AG04450 (cell line): ENCODE measurements at places on chromosomes 1 and 21.

DNA sequence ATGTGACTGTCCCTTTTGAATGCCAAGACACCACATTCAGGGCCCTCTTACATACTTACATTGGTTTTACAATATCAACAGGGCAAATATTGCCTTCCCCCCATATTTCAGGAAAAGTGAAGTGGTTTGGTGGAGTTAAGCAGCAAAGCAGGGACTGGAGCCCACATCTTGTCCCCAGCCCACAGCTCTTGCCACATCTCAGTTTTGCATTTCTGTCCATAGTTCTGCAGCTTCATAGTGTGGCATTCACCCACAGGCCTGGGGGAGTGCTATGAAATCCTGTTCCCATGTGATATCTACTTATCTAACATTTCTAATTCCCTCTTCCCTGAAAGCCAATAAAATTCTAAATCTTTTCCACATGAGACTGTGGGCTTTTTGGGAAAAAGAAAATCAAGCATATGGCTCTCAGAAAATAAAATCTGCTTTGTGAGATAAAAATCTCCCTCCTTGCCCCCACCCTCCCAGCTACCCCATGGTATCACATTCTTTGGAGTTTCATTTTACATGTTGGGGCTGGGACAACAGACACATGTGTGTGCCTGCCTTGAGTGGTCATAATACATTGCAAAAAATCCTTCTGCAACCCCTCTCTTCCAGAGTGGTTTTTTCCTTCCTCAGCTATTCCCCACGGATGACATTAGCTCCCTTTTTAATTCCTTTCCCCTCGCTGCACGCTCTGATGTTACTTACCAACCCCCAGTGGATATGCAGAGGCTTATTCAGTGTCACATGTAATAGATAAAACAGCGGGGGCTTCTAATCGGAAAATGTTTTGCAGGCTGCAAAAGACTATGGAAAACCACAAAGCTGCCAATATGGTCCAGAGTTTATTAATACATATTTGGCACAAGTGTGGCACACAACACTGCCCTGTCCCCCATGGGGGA lies 20.5 kb upstream of the CD2 start:
- no peak for DNase-seq

DNA sequence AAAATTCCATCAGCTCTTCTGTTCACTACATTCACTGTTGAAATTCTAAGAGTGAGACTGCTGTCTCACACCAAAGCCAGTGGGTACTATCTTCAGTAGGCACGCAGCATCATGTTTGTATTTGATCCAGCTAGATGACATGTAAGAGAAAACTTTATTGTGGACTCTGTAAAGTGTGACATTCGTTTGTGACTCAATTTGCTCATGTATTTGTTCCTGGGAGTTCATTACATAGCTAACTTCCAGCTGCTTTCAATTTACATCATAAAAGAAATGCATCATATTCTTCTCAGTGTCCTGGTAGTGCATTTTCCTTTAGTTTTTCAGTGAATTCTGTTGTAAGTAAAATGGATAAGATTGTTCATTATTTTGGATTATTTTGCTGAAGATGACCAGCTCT lies 31.4 kb downstream of the CTH start:
- DNase-seq: no peak

DNA sequence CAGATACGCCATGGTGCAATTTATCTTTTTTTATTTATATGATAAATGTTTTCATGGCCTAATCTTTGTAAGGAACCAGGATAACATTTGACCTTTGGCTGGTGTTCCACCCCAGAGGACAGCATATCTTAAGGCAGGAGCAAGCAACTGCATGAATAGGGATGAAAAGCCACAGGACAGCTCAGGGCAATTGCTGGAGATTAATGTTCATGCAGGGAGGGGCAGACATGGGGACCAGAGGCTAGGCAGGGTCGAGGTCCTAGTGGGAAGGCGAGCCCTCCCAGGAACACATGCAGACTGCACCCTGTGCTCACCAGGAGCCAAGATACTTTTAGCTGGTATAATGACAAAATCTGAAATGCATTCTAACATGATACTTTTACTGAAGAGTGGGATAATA lies 74.4 kb upstream of the HAO2 start:
- no peak for DNase-seq

DNA sequence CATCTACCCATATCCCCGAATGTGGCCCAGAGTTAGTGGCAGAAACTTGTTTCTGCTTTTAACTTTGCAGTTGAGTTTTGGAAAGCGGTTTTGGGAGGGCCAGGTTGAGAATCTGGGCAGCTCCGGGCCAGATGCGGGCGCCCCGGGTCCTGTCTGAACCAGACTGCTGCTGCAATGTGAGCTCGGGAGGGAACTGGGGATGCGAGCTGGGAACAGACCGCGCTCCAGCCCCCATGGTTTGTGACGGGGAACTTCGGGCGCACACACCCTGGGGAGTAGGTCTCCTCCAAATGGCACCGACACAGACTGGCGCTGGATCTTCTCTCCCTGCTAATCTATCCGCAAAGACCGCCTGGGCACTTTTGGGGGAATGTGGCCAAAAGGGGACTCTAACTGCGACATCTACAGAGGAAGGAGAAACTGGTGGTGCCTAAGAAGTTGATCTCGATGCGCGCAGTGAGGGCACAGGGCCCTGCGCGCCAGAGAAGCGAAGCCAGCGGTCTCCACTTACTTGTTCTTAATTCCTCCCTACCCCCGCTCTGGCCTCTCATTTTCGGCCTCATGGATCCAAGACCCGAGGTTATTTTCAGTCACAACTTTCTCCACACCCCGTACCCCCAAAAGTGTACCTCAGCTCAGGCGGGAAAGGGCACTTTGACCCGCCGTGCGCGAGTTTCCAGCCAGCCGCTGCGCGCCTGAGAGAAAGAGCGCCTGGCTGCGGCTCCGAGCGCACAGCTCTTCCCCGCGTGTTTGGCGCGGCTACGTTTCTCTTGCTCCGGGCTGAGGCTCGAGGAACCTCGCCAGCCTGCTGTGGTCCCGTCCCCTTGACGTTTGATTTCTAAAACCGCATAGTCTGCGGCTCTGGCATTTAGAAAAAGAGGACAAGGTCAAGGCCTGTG lies 411.0 kb upstream of the ESRRG start:
- DNase-seq: no peak

- no peak for DNase-seq
Measured at GRCh38 chr1:83026745-83027144, 972.2 kb downstream of the TTLL7 start.

GRCh38 chr1:89149229-89149628 lies 23.3 kb upstream of the GBP2 start:
- peak; percentile 8 for DNase-seq

DNA sequence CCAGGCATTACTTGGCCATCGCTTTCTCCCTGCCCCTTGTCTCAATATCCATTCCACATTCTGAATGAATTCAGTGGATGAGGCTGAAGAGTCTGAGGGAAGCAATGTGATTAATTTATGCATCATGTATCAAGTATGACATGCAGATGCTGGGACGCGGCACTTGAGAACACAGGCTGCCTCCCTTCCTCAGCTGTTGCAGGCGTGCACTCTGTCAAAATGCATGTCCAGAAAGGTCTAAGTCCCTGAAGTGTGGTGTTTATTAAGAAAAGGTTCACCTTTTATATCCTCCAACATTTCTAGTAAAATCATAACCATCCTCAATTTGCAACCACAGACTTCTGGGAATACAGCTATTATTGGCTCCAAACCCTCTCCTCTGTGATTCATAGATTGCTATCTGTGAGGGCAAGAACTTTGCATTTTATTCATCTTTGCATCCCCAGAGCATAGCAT lies 22.6 kb upstream of the RAB3GAP2 start:
- DNase-seq: no peak

DNA sequence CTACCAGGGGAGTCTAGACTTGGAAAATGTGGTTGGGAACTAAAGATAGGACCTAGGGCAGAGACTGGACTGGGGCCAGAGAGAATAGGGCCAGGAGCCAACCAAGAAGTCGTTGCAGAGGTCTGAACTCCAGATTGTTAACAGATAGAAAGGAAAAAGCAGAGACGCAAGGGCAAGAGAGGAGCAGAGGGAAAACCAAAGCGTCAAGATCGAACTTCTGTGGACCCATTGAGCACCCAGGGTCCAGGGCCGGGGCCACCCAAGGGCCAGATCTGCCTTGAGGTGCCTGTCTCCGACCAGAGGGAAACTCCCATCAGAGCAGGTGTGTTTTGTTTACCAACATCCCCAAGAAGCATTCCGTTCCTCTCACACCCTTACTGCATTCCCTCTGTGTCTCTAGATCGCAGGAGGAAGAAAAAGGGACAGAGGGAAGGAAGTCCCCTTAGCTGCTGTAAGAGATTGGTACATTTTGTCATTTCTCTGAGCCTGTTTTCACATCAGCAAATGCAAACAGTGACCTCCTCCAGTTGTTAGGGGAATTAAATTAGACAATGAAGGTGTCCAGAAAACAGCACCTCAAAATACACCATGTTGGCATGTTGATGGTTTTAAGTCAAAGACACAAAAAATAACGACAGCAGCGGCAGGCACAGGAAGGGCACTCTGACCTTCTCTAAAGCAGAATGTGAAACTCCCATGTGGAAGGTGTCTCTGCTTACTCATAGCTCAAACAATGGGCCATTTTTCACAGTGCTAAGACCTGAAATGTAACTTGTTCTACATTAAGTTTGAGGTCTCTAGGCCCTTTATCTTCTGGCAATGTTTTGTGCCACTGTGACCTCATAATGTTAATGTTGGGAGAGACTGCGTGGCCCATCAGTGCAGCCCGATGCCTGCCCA lies 105.8 kb upstream of the RAB4A start:
- no peak for DNase-seq

DNA sequence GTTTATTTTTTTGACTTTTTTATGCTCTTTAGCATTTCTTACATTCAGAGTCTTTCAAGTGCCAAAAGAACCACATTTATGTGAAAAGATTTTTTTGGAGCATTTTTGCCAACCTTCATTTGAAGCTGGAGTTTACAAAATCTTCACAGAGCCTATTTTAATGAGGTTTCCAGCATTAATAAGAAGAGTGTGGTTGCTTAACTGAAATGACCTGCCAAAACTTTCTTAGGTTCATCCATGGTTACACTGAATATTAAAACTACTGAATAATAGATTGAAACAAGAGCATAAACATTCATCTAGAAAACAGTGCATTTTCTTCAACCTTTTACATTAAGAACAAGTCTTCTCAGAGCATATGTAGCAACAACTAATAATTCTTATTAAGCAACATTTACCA lies 672.3 kb upstream of the CXADR start:
- DNase-seq: no peak

DNA sequence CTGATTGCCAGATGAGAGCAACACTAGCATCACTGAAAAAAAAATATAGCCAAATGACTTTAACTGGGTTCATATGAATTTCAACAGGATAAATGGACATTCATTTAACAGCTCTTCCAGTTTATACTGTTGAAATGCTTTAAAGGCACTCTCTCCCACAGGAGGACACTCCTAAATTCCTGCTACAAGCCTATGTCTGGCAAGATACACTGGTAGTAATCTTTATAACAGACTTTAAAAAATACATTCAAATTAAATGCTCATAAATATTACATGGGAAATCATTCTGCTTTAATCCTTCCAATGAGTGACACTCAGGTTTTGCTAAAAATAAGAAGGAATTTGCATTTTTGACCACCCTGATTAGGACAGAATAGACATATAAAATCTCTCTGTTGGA lies 526.7 kb upstream of the ADAMTS5 start:
- DNase-seq: no peak

DNA sequence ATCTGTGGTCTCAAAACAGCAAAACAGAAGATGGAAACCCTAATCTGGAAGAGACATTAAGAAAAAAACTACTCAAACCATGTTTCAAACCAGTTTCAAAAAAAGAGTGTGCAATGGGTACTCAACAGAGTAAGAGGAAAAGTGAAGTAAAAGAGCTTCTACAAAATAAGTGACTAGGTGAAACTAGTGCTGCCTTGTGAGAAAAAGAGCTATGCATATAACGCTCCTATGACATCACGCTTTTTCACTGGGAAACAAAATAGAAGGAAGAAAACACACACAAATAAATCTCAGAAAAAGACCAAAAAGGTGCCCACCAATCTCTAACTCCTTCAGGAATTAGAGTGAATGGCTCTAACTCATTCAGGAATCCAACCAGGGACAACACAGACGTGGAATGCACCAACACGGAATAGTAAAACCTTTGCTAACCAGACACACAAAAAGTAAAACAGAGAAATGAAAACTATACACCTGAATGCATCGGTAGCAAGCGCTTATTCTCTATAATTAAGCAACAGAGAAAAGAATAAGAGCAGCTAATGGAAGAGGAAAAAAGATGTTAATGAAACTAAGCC lies 1.3 kb downstream of the FOXJ3 start:
- no peak for DNase-seq

GRCh38 chr1:222263791-222264190 lies 284.1 kb downstream of the HHIPL2 start:
- DNase-seq: no peak

DNA sequence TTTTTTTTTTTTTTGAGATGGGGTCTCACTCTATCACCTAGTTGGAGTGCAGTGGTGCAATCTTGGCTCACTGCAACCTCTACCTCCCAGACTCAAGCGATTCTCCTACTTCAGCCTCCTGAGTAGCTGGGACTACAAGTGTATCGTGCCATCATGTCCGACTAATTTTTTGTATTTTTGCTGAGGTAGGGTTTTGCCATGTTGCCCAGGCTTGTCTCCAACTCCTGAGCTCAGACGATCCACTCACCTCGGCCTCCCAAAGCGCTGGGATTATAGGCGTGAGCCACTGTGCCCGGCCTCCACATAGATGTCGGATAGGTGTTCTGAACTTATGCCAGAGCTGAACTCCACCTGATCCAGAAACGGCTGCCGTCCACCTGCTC lies 21.1 kb downstream of the PLEKHM2 start:
- no peak for DNase-seq

DNA sequence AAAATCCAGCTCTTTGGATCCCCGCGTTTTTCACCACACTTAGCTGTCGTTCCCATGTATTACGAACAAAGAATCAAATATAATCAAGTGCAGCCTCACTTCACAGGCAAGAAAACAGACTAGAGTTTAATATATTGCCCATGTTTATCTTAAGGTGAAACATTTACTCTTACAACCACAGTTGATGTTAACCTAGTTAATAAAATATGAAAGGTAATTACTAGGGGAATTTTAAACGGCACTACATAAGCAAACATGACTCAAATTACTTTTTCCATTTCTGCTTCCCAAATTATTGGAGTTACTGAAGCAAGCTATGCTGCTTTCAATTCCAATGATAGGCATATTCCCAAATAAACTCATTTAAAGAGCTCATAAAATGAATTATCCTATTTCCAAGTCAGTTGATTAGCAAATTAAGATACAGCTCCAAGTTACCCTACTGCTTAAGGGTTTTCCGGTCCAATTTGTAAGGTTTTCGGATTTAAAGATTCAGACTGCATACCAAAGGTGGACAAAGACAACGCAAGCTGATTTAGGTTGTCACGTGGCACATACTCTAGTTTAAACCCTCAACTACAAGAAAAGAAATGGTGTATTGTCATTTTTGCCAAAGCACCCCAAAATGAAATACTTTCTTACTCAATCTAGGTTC lies 5.9 kb downstream of the COX20 start:
- no peak for DNase-seq

GRCh38 chr1:241962153-241962552 lies 4.6 kb downstream of the BECN2 start:
- DNase-seq: no peak

- DNase-seq: no peak
Measured at GRCh38 chr21:14119038-14119437, 91.7 kb downstream of the LIPI start.
